ENCODE measurements at places on chromosomes 3 and 15. TPM values are rescaled to one million over a fixed set of nuclear protein-coding genes. Genes with fewer than 3 reads are reported as not detected.

- no peaks in the 10 kb centered on the region for H3K4me1 ChIP-seq
- H3K27ac ChIP-seq = no peak overlapping the region
- H3K36me3 ChIP-seq = no peaks in the 10 kb centered on the region
- no peak overlapping the region for H3K4me3 ChIP-seq
- H3K27me3 ChIP-seq = no peaks in the 10 kb centered on the region
Observed at GRCh38 chr15:83561661-83562060, 92.3 kb upstream of the ADAMTSL3 start.

GABRB3 gene
- total RNA-seq = 2.2 TPM

RTP4 gene
- 0.89 TPM for total RNA-seq

- H3K4me1 ChIP-seq = peaks cover 26% of the 10 kb centered on the region
- H3K27ac ChIP-seq = peak overlapping the region; percentile 76
- peak; percentile 50 for DNase-seq
- no peak overlapping the region for H3K4me3 ChIP-seq
Observed at GRCh38 chr15:81038975-81039607, 38.4 kb downstream of the TLNRD1 start.

ZBTB47 gene
- total RNA-seq = 32.7 TPM

DNA sequence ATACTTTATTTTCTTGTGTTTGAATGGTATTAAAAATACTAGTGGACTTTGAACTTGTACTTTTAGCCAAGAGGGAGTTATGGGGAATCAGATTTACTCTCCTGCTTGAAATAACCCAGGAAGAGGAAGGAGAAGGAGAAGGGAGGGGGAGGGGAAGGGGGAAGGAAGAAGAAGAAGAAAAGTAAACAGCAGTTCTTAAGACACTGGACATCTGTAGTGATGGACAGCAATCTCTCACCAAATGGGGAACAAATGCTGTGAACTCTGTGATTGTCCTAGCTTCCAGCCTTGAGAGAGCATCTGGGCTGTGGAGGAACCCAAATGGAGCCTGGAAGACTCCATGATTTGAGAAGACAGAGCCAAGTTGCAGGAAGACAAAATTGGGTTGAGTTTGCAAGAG lies 52.0 kb downstream of the VPS8 start:
- no peak overlapping the region for H3K4me3 ChIP-seq
- no peak overlapping the region for H3K27ac ChIP-seq
- H3K4me1 ChIP-seq = no peaks in the 10 kb centered on the region
- no peaks in the 10 kb centered on the region for H3K27me3 ChIP-seq
- peaks cover 78% of the 10 kb centered on the region for H3K36me3 ChIP-seq

C3orf52 gene
- 21.0 TPM for total RNA-seq

DNA sequence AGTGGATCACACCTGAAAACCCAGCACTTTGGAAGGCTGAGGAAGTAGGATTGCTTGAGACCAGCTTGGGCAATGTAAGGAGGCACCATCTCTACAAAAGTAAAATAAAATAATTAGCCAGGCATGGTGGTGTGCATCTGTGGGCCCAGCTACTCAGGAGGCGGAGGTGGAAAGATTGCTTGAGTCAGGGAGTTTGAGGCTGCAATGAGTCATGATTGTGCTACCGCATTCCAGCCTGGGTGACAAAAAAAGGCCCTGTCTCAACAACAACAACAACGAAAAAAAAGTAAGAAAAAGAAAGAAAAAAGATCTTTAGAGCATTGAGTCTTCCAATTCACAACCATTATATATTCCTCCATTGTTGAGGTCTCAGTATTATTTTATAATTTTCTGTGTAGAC lies 192.4 kb upstream of the DPH6 start:
- H3K4me3 ChIP-seq = no peak overlapping the region
- DNase-seq = no peak
- no peaks in the 10 kb centered on the region for H3K4me1 ChIP-seq
- H3K27me3 ChIP-seq = no peaks in the 10 kb centered on the region
- no peaks in the 10 kb centered on the region for H3K36me3 ChIP-seq
- no peak overlapping the region for H3K27ac ChIP-seq

DNA sequence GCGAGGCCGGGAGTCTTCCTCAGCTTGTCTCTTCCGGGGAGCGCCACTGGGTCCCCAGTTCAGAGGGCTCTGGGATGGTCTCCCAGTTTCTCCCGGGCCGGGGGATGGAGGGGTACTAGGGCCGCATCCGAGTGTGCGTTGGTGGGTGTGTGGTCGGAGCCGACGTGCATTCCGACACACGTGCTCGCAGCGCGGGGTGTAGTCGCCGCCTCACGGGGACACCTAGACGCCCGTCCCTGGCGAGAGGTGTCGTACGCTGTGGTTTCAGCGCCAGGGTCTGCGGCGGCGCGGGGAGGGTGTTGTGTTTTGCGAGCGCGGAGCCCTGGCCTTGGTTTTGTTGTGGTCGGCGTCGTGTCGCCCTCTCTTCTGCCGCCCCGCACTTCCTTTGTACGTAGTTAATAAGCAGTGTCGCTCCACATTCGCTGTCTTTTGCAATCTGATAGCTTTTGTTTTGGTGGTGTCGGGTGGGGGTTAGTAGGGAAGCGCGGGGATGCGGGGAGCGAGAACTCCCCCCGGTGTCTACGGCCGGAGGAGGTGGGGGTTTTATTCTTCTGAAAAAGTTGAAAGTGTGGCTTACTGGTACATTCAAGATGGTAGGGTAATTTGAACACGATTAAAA lies 2.2 kb downstream of the IGF1R start:
- H3K4me1 ChIP-seq = peaks cover 27% of the 10 kb centered on the region
- H3K36me3 ChIP-seq = no peaks in the 10 kb centered on the region
- DNase-seq = peak; percentile 45
- no peaks in the 10 kb centered on the region for H3K27me3 ChIP-seq

DNA sequence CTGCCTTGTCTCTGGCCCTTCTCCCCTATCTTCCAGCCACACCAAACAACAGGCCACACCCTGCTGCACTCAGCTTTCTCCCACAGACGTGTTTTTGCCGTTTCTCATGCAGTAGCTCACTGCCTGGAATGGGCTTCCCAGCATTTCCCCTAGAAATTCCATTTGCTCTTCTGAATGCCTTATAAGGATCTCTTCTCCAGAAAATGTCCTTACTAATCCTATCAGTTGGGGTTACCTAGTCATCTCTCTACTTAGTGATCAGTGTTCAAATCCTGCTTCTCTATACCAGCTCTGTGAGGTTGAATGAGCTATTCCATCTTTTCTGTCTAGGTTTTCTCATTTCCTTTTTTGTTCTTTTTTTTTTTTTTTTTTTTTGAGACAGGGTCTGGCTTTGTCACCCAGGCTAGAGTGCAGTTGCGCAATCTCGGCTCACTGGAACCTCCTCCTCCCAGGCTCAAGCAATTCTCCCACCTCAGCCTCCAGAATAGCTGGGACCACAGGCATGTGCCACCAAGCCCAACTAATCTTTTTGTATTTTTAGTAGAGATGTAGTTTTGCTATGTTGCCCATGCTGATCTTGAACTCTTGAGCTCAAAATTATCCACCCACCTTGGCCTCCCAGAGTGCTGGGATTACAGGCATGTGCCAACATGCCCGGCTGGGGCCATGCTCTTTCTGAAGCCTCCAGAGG lies 98.2 kb upstream of the CHD2 start:
- no peaks in the 10 kb centered on the region for H3K27me3 ChIP-seq
- H3K4me3 ChIP-seq = no peak overlapping the region
- DNase-seq = no peak
- H3K4me1 ChIP-seq = peaks cover 39% of the 10 kb centered on the region

GRCh38 chr3:122245513-122246174 lies 62.2 kb downstream of the CASR start:
- no peak overlapping the region for H3K4me3 ChIP-seq
- no peaks in the 10 kb centered on the region for H3K36me3 ChIP-seq
- DNase-seq = no peak

MAGEL2 gene
- total RNA-seq = not detected

- no peak for DNase-seq
- H3K27me3 ChIP-seq = no peaks in the 10 kb centered on the region
- H3K36me3 ChIP-seq = no peaks in the 10 kb centered on the region
- H3K27ac ChIP-seq = no peak overlapping the region
Observed at GRCh38 chr3:111519178-111519855, 22.7 kb upstream of the CD96 start.

GOLGA8G gene
- total RNA-seq = not detected

All from upper lobe of left lung (tissue), 6 donors.